ENCODE measurements at places on chromosomes 13 and 19.

DNA sequence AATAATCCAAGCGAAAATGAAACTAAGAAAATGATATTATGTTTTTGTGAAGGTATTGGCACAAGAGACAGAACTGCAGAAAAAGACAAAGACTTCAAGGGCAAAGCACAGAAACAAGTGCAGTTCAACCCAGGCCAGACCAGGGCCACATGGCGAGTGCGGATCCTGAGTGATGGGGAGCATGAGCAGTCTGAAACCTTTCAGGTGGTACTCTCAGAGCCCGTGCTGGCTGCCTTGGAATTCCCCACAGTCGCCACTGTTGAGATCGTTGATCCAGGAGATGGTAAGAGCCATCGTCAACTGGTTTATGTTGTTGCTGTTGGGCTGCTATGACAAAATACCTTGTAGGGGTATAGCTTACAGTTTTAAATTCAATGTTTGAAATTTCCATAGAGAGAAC is 82.6 kb downstream of the FREM2 start:
- no peak for DNase-seq

DNA sequence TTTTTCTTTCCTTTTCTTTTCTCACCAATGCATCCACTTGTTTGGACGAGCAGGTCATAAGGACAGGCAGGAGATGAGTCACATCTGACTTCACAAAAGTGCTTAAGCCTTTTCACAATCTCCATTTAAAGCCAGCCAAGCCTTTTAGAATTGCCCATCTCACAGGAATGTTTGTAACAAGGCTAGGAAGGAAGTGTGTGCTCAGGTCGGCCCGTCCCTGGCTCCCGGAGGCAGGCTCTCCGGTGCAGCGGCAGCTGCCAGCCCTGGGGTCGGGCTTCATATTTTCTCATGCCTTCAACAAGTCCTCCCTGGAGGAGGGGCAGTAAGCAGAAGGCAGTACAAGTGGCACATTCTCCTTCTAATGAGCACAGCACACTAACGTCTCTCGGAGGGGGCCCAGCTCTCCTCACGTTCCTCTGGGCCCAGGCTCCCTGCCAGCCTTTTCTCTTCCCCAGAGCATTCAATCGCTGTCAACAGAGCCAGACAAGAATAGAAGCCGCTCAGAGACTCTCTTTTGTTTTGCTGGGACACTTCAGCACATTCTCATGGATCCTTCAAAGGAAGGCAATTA is 180.5 kb downstream of the COL4A1 start:
- DNase-seq: peak; percentile 96

DNA sequence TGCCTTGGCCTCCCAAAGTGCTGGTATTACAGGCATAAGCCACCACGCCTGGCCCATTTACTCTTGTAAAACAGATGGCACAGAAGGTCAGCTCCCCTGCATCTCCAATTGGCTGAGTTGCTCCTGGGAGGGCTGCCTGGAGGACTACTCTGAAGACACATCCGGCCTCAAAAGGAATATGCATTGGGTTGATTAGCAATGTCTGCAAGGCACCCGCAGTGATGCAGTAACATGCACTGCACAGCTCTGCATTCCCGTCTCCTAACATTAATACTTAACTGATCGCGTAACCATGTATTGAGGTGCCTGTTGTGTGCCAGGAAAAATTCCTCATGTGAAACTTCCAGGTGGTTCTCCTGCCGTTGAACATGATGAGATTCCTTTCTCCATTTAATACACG is 5.0 kb downstream of the ELAVL3 start:
- no peak for DNase-seq

- DNase-seq: no peak
These were observed 68.8 kb downstream of the CHST8 start for GRCh38 chr19:33690378-33691029.

DNA sequence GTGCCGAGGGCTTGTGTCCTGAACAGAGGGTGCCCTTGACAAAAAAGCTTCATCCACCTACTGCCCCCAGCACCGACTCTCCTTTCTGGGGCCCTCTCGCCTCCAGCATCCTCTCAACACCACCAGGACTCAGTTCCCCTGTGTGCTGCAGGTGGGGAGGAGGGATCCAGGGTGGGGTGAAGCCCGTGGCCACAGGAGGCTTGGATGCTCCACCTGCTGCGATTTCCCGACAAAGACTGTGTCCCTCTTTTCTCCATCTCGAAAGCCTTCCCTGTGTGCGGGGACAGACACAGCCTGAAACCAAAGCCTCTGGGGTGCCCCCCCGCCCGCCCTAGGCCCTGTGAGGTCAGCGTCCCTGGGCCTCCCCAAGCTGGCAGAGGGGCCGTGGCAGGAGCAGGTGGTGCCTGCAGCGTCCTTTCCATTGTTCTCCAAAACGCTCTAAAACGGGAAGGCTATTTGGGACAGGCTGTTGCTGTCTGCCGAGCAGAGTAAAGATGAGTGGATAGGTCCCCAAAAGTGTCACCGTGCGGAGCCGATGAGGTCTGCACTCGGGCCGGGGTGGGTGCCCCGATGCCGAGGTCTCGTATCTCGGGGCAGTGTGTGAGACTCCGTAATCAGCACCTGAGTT is 185.7 kb downstream of the PTPRS start:
- no peak for DNase-seq

GRCh38 chr19:2607712-2608601 is 94.5 kb downstream of the GNG7 start:
- DNase-seq: no peak

GRCh38 chr19:13803038-13803437 is 7.8 kb downstream of the ZSWIM4 start:
- peak; percentile 57 for DNase-seq

- DNase-seq: no peak
These were observed 66.7 kb downstream of the SLC10A2 start for GRCh38 chr13:102999499-102999898.

DNA sequence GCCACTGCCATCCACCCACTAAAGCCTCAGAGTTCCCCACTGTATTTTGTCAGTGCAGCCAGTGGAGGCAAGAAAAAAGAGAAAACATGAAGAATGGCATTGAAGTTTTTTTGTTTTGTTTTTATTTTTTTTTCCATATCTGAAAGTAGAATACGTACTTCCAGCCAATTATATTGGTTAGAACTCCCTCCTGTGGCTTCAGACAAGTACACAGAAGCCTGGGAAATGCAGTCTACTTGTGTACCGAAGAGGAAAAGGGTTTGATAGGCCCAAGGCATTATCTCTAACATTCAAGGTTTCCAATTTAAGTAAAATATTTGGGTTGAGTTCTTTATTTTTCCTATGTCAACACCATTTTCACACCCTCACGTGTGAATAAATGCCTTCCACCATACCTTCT is 696.2 kb upstream of the GPC6 start:
- peak; percentile 24 for DNase-seq

Measured in epithelial cell of esophagus (primary cell).